ENCODE measurements at places on chromosomes 4 and X. TPM values are rescaled to one million over a fixed set of nuclear protein-coding genes. Genes with fewer than 3 reads are reported as not detected.

GRCh38 chr4:110635163-110635865 is 12.4 kb upstream of the PITX2 start:
- DNase-seq: no peak

REELD1 gene
- not detected for total RNA-seq

GRCh38 chr4:14334166-14334565 is 668.1 kb upstream of the CPEB2 start:
- no peak for DNase-seq

- DNase-seq: peak; percentile 80
Measured at GRCh38 chrX:15500497-15500966, at the start of gene BMX. TSS of gene BMX (plus strand) at chrX:15500807. CDS start at chrX:15508354, 7,547 bp downstream.

HSD17B13 gene
- not detected for total RNA-seq

DNA sequence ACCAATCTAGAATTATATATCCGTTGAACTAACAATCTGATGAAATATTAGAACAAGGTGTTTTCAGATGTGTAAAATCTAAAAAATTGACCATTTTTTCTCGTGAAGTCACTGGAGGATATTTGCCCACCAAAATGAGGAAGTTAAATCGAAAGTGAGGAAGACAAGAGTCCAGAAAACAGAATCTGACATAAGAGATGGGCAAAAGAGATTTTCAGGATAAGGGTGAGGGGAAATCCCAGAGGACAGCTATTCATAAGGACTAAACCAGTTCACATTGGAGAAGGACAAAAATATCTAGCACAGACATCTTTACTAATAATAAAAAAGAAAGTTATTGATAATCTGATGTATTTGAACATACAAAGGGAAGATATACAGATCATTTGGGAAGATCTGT is 18.7 kb upstream of the ALG13 start:
- DNase-seq: no peak

NEUROG2 gene
- total RNA-seq: not detected

DMRTC1 gene
- total RNA-seq: not detected

- no peak for DNase-seq
Measured at GRCh38 chrX:17527135-17527701, 152.2 kb downstream of the NHS start.

DNA sequence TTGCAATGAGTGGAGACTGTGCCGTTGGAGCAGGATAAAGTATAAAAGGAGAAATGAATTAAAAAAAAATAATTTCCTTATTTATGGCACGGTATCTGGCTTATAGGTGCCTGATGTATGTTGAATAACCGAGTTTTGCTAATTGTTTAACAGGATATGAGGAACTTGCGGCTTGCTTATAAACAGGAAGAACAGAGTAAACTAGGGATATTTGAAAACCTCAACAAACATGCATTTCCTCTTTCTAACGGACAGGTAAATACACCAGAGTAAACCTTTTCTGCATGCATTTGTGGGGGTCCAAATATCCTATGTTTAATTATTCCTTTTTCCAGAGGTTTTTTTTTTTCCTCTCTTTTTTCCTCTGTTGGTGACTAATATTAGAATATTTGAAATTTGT is 36.8 kb downstream of the MTMR1 start:
- DNase-seq: no peak

GRCh38 chrX:96889726-96890125 is 6.0 kb downstream of the RPA4 start:
- peak; percentile 7 for DNase-seq

DNA sequence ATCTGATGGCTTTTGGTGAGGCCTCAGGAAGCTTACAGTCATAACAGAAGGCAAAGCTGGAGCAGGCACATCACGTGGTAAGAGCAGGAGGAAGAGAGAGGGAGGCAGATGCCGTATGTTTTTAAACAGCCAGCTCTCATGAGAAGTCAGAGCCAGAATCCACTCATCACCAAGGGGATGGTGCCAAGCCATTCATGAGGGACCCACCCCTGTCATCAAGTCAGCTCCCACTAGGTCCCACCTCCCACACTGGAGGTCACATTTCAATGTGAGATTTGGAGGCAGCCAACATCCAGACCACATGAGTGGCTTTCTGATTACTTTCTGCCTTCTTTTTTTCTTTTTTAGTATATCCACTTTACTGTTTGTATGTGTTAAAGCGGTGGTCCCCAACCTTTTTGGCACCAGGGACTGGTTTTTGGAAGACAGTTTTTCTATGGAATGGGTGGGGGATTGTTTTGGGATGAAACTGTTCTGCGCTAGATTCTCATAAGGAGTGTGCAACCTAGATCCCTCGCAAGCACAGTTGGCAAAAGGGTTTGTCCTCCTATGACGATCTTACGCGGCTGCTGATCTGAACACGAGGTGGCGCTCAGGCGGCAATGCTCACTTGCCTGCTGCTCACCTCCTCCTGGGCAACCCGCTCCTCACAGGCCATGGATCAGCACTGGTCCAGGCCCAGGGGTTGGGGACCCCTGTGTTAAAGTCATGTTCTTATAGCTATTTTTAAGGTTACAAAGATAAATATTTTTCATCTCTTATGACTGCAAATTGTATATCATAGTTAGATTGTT is 61.7 kb downstream of the SLIT2 start:
- peak; percentile 4 for DNase-seq

DNA sequence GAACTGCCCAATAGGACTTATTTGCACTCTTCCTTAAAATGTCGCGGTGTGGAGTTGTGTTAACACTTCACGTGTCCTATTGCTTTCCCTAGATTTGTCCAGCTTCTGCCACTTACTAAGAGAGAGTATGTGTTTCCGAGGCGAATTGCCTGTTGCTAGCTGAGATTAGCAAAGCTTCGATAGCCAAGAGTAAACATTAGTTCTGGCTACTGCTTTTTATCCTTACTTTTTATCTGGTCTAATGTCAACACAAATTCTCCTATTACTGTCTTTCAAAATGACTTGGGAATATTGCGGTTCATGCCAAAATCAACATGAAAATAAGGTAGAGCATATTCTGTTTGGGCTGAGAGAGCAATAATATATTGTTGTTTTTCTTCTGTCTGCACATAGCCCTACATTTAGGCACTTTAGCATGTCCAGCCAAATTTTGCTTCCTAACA is 90.4 kb upstream of the VEGFC start:
- peak; percentile 47 for DNase-seq

GRCh38 chr4:53608242-53608641 is 17.0 kb upstream of the LNX1 start:
- no peak for DNase-seq

TCEAL2 gene
- total RNA-seq: not detected

DNA sequence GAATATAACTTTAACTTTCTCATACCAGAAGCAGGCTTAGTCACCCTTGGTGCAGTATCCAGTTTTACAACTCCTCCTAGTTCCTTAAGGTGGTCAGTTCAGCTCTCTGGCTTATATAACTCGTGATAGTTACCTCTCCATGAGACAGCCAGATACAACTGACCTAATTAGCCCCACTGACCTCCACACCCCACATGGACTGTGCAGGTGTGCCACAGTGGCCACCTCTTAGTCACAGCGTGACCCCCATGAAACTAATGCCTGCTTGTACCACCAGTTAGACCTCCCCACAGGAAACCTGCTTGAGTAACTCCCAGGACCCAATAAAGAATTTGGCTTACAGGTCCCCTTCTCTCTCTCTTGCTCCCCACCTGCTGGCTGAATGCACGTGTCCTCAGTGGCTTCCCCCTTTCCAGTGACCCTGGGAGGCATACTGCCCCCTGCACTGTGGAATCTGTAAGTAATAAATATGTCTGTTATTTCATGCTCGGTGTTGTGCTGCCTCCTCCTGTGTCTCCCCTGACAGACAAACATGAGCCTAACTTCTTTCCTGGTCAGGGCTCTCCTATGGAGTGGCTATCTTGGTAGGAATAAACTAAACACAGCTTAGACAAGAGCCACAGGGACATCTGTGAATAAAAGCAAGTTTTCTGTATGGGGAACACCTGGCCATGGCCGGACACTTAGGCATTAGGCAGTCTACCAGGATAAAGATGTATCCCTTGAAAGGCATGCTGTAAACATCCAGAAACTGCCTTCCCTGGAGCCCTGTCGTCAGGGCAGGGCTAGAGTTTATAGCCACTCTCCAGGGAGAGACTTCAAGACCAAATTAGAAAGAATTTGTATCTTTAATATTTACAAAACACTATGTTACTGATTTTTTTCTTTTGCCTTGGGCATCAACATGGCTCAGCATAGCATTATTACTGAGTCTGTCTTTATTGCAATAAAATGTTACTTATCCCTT is 209.7 kb upstream of the BOD1L1 start:
- DNase-seq: no peak

DNA sequence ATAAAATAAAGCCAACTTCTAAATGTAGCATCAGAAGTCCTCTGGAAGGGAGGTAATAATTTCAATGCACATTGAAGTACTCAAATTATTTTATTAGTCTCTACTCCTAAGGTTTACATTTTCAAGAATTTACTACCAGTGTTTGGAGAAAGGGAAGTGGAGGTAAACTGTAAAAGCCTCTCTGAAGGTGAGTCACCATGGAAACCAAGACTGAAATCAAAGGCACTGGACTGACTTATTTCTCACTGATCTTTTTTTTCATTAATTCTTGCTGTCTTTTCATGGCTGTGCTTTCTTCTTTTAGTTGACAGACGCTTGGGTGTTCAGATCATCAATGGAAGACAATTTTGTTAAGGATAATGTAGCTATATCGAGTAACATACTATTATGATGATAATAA is 9.7 kb downstream of the SLC39A8 start:
- DNase-seq: no peak

CDKL5 gene
- total RNA-seq: 6.0 TPM

GRCh38 chr4:182504463-182504862 is 261.3 kb downstream of the TENM3 start:
- DNase-seq: no peak

- no peak for DNase-seq
Measured at GRCh38 chrX:8430444-8430843, 34.2 kb upstream of the VCX3B start.

DNA sequence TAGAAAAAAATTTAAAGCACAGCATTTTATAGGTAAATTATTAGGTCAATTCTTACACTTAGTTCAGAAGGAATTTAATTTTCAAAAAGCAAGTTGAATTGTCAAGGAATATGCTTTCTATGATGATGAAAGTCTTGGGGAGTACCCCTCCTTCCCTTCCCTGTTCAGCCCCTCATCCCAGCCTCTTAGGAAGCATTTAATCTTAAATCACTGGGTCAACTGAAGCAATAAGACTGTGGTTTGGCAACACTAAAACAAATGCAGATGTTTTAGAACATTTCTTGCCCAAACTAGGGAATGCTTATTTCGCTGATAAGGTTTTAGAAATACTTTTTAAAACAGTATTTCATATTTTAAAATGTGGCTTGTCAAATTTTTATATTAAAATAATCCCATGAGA is 19.1 kb upstream of the ARSJ start:
- no peak for DNase-seq

DNA sequence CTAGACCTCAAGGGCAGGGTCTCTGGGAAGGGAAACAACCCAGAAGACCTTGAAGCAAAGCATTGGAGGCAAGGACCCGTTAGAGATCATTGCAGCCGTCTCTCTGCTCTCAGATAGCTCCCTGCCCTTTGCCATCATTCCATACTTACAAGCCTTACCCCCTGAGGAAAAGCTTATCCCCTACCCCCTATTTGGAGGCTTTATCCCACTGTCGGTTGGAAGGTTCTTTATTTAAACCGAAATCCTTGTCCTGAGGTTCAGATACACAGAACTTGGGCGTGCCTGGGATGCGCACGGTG is 84.4 kb downstream of the EFNB1 start:
- DNase-seq: no peak

GRCh38 chrX:9927698-9928482 is 39.3 kb upstream of the CLDN34 start:
- no peak for DNase-seq

ARSJ gene
- total RNA-seq: 26.2 TPM

DNA sequence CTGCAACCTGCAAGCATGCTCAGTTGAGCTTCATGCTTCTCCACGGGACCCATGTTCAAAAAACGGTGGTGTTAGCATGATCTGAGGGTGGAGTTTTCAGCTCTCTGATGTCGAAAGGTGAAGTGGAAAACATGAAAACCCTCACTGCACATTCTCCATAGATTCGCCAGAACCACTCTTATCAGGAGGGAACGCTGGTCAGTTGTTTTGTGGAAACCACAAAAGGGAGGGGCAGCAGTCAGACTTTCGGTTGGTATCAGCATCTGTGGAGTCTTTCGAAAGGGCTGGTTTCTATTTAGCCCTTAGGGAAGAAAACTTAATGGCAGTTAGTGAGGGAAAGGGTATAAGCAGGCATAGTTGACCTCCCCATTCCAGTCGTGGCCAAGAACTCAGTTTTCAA is 12.6 kb downstream of the PPA2 start:
- DNase-seq: no peak

- no peak for DNase-seq
Measured at GRCh38 chrX:48736303-48736702, 25.2 kb upstream of the GLOD5 start.

ACE2 gene
- under 0.01 TPM for total RNA-seq

GRCh38 chrX:2526390-2526789 is 25.6 kb upstream of the DHRSX start:
- no peak for DNase-seq

- DNase-seq: no peak
Measured at GRCh38 chr4:152307669-152308068, 228.2 kb downstream of the FBXW7 start.

NDUFA1 gene
- 52.0 TPM for total RNA-seq

- DNase-seq: peak; percentile 22
Measured at GRCh38 chr4:6910340-6910959, 824 bp downstream of the TBC1D14 start.

DNA sequence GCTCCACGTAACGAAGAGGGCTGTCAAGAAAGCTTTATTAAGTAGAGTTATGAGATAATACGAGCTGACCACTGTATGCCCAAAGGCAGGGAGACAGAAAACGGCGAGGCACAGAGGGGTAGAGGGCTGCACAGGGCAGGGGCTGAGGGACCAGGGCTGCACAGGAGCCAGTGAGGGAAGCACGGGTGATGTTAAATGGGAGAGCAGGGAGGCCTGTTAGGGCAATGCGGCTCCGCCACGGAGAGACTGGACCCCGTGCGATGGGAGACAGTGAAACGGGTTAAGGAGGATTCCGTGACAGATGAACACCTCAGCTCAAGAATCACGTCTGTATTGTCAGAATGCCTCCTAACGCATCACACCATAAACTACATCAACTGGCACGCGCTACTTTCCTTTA is 25.1 kb downstream of the FAT1 start:
- no peak for DNase-seq

ARHGAP6 gene
- total RNA-seq: 0.17 TPM

- peak; percentile 17 for DNase-seq
Measured at GRCh38 chrX:151970661-151971060, 3.8 kb downstream of the GABRE start.

GRCh38 chr4:126890383-126890782 is 742.4 kb upstream of the INTU start:
- DNase-seq: no peak

MAGEA4 gene
- not detected for total RNA-seq

DNA sequence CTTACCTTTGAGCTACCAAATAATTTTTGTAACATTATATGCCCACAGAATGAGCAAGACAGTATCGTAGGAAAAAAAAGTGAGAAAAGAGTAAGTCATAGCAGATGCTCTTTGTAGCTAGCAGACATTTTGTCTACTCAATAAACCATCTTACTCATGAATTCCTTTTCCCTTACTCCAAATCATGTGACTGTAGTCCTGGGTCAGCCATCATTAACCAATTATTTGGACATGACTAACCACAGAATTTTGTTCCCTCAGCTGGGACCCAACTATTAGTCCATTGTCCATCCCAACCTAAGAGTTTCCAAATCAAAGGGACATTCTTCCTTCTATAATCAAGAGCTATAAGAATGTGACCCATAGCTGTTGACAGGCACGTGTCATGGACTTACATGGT is 11.4 kb downstream of the UBE2D3 start:
- peak; percentile 33 for DNase-seq

Measured in dermis blood vessel endothelial cell (primary cell).